NCI-H510A (cell line): ENCODE measurements at places on chromosomes 16 and 17.

DNA sequence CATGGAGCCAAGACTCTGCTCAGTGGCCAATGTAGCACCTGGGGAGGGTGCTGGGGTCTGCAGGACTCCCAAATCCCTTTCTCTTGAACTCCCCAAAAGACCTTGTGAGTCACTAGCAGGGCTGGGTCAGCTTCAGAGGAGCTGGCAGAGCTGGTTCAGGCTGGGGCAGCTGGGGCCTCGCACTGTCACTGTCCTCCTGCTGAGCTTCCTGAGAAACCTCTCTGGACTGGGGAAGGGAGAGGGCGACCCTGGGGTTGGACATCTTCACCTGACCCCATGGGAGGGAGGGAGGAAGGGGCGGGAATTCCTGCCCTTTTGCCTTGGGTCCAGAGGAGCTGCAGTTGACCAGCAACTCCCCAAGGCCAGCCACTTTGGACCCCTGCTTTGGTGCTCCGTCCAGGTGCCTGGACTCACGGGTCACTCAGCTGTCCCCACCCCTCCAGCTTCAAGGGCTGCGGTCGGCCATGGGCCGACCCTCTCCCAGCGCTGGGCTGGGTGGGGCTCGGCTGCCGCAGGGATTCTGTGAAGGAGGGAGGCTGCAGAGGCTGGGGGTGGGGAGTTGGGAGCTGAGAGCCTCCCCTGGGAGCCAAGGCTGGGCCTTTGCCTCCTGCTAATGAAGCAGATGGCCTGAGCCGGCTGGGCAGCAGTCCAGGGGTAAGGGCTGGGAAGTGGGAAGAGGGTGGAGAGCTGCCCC is 9.2 kb downstream of the FMNL1 start:
- DNase-seq: no peak

DNA sequence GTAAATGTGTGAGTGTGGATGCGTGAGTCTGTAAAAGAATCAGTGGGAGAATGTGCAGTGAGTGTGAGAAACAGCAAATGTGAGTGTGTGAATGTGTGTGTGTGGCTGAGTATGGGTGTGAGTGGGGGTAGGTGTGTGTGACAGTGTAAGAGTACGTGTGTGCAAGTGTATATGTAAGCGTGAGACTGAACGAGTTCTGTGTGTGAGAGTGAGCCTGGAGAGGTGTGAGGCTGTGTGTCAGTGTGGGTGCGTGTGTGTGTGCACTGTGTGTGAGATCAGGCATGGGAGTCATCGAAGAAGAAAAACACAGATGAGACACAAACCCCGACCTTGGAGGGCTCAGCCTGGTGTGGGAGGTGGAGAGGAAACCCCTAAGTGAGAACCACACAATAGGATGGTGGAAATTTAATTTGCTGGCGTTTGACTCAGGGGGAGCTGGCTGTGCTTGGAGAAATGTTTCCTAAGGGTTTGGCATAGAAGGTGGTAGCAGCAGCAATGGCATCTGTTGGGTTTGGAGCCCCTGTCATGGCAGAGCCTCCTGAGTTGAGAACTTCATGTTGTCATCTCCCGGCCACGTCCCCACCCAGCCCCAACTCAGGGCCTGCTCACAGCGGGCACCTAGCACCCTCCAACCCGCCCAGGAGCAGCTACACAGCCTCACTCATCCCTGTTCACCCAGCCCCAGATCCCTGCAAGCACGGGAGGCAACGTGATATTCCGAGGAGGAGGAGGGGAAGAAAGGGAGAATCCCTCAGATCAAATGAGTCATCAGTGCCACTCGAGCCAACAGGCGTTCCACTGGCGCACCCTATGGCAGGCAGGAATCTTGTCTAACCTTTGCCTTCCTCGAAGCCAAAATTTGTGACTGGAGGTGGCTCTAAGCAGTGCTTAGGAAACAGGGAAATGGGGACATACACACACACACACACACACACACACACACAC is 14.3 kb upstream of the NUBP1 start:
- DNase-seq: peak; percentile 15

DNA sequence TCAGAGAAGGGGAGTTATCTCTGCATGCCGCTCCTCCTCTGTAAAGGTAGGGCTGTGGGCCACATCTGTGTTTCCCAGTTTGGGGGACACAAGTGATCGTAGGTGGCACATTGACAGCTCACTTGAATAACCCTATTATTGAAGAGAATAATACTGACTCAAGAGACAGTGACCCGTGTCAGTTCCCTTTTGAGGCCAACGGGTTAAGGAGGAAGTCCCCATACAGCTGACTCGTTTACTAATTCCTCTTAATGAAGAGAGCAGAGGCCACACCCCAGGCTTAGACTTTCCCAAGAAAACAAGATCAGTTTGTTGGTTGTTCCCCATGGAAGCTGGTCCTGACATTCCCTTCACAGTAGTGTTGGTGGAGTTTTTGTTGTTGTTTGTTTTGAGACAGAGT is 33.0 kb downstream of the IL4R start:
- no peak for DNase-seq

DNA sequence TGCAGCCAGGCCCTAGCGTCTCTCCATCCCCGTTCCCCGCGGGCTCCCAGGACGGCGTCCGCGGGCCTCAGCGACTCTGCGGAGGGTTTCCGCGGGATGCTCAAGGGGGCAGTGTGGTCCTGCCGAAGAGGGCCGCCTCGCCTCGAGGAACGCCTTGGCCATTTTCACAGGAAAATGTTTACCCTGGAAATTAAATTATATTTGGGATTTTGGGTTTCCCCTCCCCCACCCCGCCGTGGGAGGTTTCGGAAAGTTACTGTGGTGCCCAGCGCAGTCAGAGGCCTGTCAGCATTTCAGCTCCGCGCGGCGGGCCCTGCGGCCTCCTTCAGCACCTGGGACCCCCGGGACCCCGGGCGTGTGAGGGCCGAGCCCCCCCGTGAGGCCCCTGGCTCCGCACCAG is 94.5 kb downstream of the PCTP start:
- DNase-seq: peak; percentile 22

- no peak for DNase-seq
Observed at GRCh38 chr16:53515811-53516210, 12.8 kb upstream of the AKTIP start.

DNA sequence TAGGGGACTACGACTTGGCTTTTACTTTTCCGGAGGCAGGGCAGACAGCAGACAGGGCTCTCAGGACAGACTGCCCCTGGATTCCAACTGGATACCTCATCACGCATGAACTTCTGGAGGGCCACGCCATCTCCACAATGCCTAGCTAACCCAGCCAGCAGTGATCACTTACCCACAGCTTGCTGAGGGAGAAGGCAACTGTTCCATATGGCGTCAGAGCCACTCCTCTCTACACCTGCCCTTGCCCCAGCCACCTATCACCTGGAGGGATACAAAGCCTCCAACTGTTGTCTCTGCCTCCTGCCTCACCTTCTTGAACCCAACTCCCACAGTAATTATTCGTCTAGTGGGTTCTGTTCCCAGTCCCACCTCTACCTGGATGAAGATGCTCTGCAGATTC is 8.8 kb downstream of the MYO19 start:
- DNase-seq: no peak

- no peak for DNase-seq
Observed at GRCh38 chr16:55480228-55480655, 1.2 kb downstream of the MMP2 start.
